Upper lobe of right lung (tissue), 1 donor: ENCODE measurements at places on chromosomes 12 and 14. TPM values are rescaled to one million over a fixed set of nuclear protein-coding genes. Genes with fewer than 3 reads are reported as not detected.

GPR137C gene
- 1.5 TPM for total RNA-seq

DUSP6 gene
- total RNA-seq, result 110 TPM

GRCh38 chr12:101322480-101322879 is 42.6 kb downstream of the UTP20 start:
- no peak for DNase-seq

DNA sequence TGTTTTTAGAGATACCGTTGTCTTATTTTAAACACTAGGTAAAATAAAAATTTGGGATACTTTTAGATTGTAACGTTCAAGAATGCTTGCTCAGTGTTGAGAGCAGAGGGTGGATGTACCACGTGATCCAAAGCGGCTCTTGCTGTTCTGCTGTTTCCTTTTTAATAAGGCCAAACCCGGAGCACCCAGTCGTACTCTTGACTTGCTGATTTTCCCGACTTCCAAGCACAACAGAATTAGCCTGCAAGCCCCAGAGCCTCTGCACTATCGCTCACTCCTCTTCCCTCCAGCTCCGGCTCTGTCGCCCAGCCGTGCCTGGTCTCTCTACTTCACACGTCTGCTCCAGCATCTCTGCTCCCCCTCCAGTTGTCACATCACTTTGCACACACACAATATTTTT is 77.3 kb downstream of the EMP1 start:
- no peak for DNase-seq

GRCh38 chr14:32827514-32827913 is 111.2 kb upstream of the NPAS3 start:
- no peak for DNase-seq

- no peak for DNase-seq
Measured at GRCh38 chr12:114625294-114625851, 58.6 kb downstream of the TBX3 start.

DNA sequence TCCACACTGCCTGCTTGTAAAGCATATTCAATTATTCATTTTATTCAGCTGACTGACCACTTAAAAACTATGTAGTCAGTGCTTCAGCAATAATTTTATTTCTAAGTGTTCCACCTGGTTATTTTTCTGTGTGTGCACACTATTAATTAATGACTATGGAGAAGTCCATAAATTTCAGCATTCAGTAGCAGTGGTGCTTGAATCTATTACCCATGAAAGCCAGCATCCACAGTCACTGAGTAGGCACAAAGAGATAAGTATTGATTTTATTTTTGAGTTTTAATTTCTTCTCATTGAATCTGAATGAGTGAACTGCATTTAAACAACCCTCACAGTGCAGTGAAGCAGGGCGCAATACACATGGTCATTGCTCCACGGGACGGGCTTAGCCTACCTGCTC is 643.1 kb downstream of the GALC start:
- DNase-seq, result no peak

GRCh38 chr12:1115484-1116231 is 124.6 kb downstream of the ERC1 start:
- no peak for DNase-seq

DNA sequence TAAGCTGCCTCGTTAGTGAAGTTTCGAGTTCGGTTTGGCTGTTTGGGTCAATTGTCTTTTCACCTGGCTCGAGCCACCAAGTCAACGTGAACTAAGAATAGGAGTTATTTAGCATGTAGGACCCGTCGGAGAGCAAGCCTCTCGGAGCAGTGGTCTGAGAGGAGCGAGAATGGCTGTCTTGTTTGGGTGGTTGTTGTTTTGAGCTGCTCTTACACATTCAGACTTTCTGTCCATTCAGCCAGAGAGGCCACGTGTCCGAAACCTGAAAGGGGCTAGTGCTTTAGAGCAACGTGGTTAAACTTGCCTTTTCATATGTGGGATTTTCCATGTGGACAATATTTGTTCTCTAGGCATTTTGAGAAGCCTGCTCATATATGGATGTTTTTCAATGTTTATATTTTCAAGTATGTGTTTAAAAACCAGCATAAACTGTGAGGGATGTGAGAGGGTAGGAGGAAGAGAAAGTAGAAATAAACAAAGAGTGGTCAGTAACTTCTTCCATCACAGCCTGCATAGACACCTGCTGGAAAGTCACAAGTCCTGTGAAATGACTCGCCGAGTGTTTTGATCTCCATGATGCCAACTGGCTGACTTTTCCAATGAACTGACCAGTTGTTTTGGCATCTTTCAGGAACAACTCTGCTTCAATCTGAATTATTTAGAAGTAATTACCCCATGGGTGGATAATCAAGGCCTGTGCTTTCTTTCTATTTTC is 221.0 kb downstream of the ASCL1 start:
- no peak for DNase-seq

DNA sequence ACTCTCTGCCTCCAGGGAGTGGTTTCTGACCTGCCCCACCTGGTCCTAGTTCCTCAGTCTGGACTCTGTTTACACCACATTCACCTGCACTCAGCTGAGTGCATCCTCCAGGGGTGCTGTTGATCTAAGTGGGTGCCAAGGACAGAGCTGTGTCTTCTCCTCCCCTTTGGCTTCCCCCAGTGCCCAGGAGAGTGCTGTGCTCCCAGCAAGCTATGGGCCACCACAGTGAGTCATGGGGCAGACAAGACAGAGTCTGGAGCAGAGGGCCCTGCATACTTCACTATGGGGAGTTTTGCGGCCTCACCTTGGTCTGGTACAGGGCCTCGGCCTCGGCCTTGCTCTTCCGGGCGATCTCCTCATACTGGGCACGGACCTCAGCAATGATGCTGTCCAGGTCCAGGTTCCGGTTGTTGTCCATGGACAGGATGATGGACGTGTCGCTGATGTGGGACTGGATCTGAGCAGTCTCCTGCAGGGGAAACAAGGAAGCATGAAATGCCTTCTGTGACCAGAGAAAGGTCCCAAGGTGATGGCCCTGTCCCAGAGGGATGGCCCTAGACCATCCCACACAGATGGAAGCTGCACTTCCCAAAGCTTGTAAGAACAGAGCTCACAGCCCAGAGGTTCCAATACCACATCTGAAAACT is 4.9 kb downstream of the KRT73 start:
- peak; percentile 28 for DNase-seq
